ENCODE measurements at places on chromosomes 5 and 9.
A peak's percentile ranks its signal among the peaks of the same experiment; 100 is the strongest.

- DNase-seq, result no peak
Observed at GRCh38 chr5:175220549-175220948, 223.4 kb downstream of the DRD1 start.

DNA sequence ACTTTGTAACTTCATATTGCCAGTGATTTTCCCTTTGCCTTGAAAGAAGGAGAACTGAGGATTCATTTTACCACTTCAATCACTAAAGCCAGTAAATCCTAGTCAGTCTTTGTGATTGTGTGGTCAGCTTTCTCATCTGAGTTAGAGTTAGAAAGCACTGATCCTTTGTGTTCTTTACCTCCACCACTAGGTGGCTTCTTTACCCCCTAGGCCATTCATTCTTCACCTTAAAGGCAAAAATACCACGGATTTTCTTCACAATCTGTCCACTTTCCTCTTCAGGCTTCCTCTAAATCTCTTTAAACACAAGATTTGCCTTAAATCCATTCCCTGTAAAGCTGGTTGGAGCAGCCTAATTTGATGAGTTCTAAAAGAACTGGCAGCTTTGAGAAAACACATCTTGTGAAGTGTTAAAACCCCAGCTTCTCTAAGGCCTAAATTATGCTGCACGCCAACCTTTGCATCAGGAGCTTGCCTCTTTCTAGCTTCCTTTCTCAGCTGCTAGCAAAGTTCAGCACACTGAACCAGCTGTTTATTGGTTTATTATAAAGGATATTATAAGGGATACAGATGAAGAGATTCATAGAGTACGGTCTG is 20.4 kb downstream of the BDP1 start:
- no peak for DNase-seq

DNA sequence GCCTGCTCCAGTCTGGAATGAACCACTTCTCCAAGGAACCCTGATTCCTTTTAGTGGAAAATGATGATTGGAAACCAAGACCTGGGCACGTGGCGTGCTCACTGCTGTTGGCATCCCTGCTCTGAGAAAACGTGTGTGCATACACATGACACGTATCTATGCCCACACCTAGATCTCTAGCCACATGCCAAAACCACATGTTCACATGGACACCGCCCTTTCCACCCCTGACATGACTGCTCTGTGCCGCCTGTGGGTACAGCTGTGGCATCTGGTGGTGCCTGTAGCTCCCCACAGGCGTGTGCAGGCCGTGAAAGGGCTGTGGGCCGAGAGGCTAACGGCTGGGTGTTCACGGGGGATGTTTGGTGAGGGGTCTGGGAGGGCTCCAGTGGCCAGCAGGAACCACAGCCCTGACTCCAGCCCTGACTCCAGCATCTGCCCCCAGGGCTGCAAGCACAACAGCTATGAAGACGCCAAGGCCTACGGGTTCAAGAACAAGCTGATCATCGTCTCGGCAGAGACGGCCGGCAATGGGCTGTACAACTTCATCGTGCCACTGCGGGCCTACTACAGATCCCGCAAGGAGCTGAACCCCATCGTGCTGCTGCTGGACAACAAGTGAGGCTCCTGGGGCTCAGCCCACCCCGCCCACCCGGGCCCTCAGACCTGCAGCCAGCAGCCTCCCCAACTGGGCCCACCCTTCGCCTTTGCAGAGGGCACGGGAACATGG is 75.1 kb downstream of the KCNT1 start:
- DNase-seq, result no peak

DNA sequence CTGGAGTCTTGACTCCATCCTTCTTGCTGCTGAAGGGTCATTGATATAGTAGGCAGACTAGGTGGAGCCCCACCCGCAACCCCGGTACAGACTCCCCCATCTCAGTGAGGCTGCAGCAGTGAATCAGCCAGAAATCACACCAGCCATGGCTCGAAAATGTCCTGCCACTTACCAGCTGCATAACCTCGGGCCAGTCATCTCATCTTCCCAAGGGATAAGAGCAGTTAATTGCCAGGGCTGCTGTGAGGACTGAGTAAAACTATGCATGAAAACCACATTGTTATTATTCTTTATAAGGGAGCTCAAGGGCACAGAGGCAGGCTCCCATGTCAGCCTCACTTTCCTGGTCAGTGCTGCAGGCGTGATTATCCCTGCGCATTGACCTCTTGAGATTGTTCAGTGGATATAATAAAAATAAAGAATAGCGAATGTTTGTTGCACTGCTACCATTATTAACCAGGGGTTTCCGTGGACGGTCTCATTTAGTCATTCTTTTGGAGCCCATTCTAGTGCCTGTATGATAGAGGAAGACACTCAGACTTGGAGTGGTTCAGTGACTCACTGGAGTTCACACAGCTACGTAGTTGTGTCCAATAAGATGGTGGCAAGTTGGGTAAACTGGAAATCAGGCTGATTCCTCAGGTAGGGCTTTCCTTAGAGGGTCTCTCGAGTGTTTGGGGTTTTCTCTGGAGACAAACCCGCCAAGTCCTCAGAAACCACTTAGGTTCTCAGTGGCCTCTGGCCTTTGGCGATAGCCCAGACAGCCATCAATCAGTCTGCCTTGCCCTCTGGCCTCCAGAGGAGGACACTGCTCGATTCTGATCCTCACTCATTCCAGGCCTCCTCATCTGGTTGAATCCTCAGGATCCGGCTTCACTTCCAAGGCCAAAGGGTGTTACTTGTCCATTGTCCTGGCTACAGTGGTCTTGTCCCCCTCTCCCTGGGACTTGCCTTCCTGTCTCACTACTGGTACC is 39.9 kb downstream of the COL15A1 start:
- DNase-seq, result no peak

GRCh38 chr9:77679088-77679487 is 31.0 kb upstream of the GNA14 start:
- DNase-seq, result no peak

- no peak for DNase-seq
Observed at GRCh38 chr9:92671323-92671722, 1.4 kb upstream of the IPPK start.

DNA sequence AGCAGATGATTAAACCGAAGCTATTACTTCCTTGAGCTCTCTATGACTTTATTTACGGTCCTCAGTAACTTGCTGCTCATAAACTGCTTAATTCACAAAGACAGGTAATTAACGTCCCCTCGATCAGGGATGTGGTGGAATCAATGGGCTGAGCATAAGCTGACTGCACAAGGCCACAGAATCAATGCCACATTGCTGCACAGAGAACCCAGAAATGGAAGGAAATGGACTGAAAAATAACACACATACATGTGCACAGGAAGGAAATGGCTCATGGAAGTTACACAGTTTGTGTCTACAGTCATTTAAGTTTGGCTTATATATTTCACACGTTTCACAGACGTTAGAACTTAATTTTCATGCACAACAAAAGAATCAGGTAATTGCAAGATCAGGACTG is 118.3 kb upstream of the KLF9 start:
- no peak for DNase-seq

- peak; percentile 0 for DNase-seq
Observed at GRCh38 chr5:112238473-112238872, 180.6 kb downstream of the EPB41L4A start.
